ENCODE measurements at places on chromosomes 7 and 10.
A peak's percentile ranks its signal among the peaks of the same experiment; 100 is the strongest.

- no peak for DNase-seq
These were observed 434.8 kb upstream of the FOXK1 start for GRCh38 chr7:4247106-4247876.

GRCh38 chr10:1003884-1004670 is 15.8 kb downstream of the GTPBP4 start:
- no peak for DNase-seq

DNA sequence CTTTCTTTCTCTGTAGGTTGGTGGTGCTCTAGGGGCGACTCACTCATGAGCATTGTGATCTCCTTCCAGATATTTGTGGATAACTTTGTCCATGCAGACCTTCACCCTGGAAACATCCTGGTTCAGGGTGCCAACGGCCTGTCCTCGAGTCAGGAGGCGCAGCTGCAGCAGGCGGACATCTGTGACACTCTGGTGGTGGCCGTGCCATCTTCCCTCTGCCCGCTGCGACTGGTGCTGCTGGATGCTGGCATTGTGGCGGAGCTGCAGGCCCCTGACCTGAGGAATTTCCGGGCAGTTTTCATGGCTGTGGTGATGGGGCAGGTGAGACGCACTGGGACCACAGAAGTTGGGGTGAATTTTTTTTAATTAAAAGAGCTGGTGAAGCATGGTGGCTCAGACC is 9.6 kb upstream of the NDUFB2 start:
- DNase-seq: no peak

- peak; percentile 41 for DNase-seq
These were observed 108.7 kb upstream of the DPP6 start for GRCh38 chr7:153943457-153943856.

DNA sequence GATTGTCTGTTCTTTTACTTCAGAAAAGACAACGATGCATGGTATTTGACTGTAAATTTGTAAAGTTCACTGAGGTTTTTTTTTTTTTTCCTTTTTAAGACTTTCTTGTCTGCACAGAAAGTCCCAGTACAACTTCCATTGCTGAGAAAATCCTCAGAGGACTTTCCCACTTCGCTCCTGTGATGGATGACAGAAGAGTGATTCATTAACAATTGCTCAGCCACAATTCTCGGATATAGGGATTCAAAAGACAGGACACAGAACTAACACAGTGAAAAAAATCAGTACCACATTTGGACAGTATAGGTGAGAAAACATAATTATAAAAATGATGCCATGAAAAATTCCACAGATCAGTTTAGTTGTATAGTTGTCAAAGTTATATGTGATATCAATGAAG is 48.0 kb downstream of the SEC23IP start:
- no peak for DNase-seq

DNA sequence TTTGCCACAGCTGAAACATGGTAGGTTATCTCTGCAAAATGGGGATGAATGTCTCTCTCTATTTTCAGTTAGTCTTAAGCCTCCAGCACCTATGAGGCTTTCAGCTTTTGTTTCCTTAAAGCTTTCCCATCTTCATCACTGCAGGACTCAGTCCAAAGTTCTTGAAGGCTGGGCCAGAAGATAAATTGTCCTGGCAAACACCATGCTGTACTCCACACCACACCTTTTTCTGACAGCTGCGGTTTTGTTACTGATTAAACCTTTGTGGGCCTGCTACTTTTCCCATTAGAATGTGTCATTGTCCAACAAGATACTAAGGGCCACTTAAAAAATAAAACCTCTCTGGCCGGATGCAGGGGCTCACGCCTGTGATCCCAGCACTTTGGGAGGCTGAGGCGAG is 87.2 kb upstream of the A1CF start:
- no peak for DNase-seq

DNA sequence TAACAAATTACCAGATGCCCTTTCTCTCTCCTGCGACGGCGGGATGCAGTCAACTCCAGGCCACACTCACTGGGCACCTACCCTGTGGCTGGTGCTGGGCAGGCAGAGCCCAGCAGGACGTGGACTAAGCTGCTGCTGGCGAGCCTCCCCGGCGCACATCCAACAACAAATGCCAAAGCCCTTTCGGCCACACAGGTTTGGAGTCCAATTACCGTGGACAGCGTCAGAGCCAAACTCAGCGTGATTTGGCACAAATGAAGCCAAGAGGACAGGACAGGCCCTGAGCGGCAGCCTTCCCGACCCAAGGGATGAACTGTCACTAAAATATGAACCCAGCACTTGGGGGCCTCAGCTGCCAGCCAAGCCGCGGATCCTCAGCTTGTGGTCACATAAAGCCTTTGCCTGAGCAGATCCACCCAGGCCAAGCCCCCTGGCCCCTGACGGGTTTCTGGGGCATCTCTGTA is 28.4 kb downstream of the DAGLB start:
- DNase-seq: no peak

Data from right renal pelvis (tissue), 4 donors.